HCT116 (cell line): ENCODE measurements at places on chromosomes 2 and 18.

DNA sequence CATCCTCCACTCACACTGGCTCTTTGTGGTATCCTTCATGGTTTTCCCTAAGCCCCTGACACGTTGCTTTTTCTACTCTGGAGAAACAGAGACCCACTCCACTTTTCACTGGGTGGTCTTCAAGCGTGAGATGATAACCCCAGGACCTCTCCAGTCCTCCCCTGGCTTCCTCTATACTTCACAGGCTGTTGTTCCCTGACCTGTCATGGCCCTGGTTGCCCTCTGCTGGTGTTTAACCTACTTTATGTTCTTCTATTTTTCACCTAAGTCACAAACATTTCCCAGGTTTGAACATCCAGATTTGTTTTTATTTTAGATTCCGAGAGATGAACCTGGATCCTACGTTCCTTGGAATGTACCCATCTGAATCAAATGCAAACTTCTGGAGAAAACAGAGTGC, 84.5 kb downstream of the AOX1 start:
- DNase-seq = no peak

- DNase-seq = no peak
These were observed 47.0 kb downstream of the FAM117B start for GRCh38 chr2:202681688-202682205.

DNA sequence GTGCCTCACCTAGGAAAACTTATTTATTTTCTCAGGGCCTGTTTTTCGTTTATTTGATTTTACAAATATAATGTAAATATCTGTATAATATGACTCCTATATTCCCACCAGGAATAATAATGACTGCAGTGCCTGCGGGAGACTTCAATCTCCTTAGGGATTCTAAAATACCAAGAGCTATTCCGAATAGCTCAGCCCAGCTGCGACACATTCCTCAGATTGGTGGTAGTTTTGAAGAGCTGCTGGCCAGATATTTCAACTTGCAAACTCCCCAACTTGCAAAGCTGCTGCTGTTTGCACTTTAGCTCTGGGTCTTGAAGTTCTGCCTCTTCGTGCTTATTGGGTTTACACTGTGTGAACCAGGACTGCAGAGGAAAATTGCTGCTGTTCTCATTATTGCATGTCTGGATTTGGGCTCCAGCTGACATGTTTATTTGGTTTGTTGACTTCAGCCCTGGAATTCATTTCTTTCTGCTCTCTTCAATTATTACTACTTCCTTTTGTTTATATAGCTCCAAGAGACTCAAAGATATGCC, 480.2 kb upstream of the CHST9 start:
- no peak for DNase-seq

DNA sequence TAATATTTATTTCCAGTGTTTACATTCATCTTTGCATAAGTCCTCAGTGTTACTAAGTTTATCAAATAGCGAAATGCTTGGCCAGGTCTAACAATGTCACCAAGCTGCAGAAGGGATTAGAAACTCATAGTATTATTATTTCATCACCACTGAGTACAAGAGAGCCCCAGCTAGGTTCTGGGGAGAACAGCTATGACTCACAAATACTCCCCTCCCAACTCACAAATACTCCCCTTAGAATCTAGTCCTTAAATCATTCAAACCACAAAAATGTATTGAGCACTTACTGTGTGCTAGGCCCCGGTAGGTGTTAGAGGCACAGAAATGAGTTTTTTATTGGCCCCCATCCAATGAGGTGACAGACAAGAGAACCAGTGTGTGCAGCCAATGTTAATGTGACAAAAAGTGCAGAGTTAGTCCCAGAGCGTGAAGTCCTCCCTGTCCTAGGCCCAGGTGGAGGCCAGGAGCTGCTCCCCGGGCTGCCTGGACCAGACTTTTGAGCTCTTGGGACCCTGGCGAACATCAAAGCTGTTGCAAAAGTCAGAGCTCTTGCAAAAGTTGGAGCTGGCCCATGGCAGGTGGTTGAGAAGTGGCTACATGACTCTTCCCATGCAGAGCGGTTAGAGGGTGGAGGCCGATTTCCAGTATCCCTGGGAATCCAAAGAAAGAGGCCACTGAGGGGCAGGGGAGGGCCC, 9.8 kb downstream of the STEAP3 start:
- DNase-seq = no peak

DNA sequence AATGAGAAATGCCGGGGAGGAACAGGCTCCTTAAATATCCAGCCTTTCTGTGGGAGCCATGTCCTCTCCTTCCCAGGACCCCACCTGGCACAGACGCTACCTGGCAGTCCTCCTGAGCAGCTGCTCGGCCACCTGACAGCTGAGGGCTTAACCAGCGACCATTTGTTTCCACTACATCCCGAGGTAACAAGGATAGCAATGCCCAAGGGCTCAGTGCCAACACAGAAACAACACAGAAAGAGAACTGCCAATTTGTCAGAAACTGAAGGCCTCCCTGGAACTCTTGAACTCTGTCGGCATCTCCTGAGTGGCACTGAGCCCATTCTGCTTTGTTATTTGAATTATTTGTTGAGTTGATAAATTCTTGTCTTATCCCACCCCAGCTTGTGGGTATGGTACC, 122.2 kb upstream of the ARHGAP28 start:
- DNase-seq = no peak

- DNase-seq = no peak
These were observed 823.2 kb upstream of the ID2 start for GRCh38 chr2:7858624-7859023.

- no peak for DNase-seq
These were observed 245.2 kb downstream of the CDCA7 start for GRCh38 chr2:173599821-173600359.

DNA sequence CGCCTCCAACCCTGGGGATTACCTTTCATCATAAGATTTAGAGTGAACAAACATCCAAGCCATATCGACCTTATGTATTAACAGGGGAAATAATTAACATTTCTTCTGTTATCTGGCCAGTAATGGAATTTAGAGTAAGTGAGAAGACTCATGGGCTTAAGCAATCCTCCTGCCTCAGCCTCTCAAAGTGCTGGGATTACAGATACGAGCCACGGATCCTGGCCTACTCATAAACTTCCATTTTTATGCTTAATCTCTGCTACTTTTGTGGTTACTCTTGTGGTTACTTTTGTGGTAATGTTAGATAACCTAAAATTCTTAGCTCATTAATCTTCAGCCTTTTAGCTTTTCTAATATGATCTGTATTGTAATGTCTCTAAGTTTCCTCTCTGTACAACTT, 159.3 kb upstream of the SLC8A1 start:
- DNase-seq = no peak

GRCh38 chr18:46104128-46104911, at the start of gene HAUS1:
Gene HAUS1 (plus strand): TSS chr18:46104385. CDS start chr18:46104412, 27 bp downstream.
- DNase-seq = peak; percentile 75

DNA sequence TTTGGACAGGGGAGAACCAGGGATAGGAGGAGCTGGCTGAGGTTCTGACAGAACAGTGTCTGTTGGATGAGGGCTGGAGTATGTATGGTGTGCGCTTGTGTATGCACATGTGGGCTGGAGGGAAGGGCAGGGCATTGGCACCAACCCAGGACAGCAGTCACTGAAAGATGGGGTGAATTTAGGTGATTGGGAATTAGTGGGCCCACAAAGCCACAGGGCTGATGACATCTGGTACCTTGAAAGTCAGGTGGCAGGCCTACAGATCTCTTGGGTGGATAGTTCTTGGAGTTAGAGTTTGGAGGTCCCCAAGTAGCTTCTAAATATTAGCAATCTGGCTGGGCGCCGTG, 45.7 kb downstream of the C2orf42 start:
- DNase-seq = no peak

DNA sequence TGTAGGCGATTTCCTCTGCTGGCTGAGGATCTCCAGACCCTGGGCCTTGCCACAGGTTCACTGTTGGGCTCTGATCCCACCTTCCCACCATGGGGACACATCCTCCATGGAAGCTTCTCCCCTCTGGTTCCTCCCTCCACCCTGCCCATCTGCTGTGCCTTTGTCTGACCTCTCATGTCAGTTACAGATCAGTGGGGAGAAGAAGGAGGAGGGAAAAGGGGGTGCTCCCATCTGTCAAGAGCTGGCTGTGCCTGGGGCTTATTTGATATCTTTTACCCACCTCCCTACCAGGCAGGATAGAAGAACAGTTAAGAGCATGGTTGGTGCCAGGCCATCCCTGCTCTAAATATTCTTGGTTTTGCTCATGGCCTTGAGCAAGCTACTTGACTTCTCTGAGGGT, 12.3 kb upstream of the DNAJB2 start:
- DNase-seq = no peak

- DNase-seq = no peak
These were observed 155.4 kb upstream of the PARD3B start for GRCh38 chr2:204389856-204390255.

DNA sequence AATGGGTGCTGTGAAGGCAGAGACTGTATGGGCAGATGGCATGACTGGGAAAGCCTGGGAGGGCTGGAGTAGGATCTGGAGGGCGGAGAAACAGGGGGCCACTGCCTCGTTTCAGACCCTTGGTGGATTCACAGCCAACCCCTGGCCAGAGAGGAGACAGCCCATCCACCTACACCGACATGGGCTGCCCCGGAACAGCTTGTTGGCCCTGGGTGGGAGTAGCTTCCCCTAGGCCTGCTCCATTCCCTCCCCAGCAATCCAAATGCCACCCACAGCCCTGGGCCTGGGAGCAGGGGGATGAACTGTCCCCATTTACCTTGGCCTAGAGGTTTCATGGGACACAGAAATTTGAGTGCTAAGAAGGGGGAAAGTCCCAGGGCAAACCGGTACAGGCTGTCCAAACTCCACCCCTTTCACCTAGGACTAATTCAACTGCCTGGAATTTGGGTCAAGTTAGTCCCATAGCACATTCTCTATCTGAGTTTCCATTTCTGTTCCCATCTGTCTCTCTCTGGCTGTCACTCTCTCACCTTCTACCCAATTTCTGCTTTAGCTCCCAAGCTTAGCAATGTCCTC, 37.0 kb downstream of the LBH start:
- DNase-seq = no peak

GRCh38 chr2:119702918-119703401, 24.0 kb downstream of the TMEM177 start:
- DNase-seq = peak; percentile 58

DNA sequence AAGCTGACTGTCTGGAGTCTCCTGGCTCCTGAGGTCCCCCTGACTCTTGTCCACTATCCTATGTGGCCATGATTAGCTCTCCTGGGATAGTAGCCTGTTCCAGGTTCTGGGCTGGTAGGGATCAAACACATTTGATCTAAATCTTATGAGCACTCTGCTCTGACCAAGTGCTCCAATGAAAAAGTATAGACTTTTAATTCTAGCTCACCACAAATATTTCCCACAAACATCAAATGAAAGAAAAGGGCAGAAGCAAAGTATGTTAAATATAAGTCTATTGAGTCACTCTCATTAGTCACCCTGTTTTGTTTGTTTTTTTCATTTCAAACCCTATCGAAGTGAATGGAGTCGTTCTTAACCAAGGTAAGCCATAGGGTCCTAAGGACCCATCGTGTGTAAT, 39.7 kb upstream of the NEDD4L start:
- peak; percentile 60 for DNase-seq

GRCh38 chr2:134588556-134588955, 130.2 kb downstream of the TMEM163 start:
- DNase-seq = no peak

DNA sequence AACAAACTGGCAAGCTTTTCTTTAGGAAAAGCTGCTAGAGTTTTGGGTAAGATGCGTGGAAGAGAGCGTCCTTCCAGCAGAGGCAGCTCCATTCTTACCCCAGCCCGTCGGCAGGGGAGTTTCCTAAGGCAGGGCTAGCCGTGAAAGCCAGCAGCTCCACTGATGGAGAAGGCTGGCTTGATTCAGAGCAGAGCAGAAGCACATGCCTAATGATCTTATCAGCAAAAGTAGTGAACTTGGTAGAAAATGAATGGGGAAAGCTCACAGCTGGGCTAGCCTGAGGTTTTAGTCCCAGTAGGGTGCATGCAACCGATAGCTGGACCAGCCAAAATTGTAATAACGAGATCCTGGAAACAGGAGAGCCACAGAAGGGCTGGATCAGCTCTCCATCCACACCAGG, 20.8 kb downstream of the LAMA1 start:
- no peak for DNase-seq

- no peak for DNase-seq
These were observed 17.6 kb downstream of the FMNL2 start for GRCh38 chr2:152352616-152353015.

GRCh38 chr2:232405943-232406510, 617 bp upstream of the ALPG start:
- no peak for DNase-seq

- no peak for DNase-seq
These were observed 16.9 kb downstream of the IMPA2 start for GRCh38 chr18:11998193-11998592.

DNA sequence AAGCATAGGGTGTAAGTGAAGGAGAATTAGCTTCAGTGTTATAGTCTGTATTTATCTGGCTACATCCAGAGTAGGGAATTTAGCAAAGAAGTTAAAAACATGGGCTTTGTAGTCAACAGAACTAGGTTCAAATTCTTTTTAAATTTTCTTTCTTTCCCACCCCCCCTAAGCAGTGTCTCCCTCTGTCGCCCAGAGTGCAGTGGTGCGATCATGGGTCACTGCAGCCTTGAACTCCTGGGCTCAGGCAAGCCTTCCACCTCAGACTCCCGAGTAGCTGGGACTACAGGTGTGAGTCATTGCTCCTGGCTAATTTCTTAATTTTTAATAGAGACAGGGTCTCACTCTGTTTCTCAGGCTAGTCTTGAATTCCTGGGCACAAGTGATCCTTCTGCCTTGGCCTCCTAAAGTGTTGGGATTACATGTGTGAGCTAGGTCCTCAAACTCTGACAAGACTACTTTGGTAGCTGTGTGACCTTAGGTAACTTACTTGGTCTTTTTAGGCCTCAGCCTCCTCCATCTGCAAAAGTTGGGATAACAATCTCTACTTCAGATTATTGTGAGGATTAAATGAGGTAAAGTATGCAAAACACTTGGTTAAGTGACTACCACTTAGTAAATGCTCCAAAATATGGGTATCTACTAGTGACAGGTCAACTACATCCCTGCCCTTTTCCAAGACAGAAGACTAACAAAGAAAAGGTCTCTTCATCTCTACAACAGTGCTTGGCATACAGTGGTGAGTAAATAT, 17.8 kb downstream of the DOK1 start:
- DNase-seq = no peak

GRCh38 chr2:111035830-111036441, 84.8 kb upstream of the BCL2L11 start:
- DNase-seq = no peak

DNA sequence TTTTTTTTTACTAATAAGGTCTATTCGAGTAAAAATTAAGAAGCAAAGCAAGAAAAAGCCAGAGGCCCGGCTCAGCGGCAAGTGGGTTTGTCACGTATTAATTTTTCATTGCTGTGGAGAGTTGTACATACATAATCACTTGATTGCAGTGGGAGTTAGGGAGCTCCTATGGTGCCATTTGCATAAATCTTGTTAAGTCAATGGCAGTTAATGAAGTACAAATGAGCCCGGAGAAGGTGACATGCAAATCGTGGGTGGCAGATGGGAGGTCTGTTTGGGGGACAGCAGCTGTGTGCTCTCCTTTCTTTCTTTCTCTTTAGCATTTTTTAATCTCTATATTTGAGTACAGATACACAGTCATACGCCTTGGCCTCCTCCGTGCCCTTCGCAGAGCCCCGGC, 317.0 kb downstream of the AGAP1 start:
- no peak for DNase-seq

GRCh38 chr2:145994910-145995309, 1475.0 kb upstream of the ZEB2 start:
- no peak for DNase-seq
